ENCODE measurements at places on chromosomes 7 and 10.

GRCh38 chr7:155810770-155811559 is 1.3 kb downstream of the SHH start:
- H3K27ac ChIP-seq = no peak overlapping the region
- H3K36me3 ChIP-seq = no peaks in the 10 kb centered on the region
- no peak for ATAC-seq
- H3K4me3 ChIP-seq = no peak overlapping the region
- peaks cover 100% of the 10 kb centered on the region for H3K27me3 ChIP-seq
- peaks cover 12% of the 10 kb centered on the region for H3K4me1 ChIP-seq

DNA sequence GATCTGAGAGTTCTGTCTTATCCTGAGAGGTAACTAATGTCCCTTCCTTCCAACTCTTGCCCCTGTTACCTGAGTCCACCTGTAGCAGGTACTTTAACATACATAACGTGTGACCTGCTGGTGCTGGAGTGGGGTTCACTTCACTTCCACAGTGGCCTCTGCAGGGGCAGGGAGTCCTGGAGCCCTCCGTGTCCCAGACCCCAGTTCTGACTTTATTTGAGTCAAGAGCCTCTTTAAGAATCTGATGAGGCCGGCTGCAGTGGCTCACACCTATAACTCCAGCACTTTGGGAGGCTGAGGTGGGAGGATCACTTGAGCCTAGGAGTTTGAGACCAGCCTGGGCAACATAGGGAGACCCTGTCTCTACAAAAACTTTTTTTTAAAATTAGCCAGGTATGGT is 117.0 kb upstream of the RET start:
- peaks cover 7% of the 10 kb centered on the region for H3K27me3 ChIP-seq
- H3K4me1 ChIP-seq = no peaks in the 10 kb centered on the region
- H3K4me3 ChIP-seq = no peak overlapping the region
- no peaks in the 10 kb centered on the region for H3K36me3 ChIP-seq

DNA sequence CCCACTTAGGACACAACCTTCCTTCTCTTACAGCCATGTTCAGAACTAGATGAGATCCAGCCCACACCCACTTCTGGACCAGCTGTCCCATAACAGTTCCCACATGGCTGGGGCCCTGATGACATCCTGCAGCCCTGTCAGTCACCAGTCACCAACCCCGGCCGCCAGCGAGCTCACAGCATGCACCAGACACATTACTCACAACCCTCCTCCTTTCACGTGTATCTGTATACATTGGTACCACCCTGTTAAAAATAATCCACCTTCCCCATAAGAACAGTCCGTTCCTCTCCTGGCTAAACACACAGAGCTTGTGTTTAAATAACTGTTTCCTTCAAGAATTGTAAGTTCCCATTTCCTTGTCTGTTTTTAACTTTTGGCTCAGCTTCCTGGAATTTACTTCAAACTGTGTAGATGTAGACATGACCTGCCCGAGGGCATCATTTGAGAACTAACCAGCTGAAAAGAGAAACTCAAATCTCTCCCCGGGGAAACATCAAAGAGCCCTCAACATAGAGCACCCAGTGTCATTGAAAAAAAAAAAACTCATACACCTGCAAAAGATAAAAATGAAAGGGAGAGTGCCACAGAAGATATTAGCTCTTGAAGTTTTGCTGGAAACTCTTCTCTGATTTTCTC is 26.0 kb upstream of the PRLHR start:
- no peaks in the 10 kb centered on the region for H3K4me1 ChIP-seq
- H3K27ac ChIP-seq = peak overlapping the region; percentile 71
- peaks cover 9% of the 10 kb centered on the region for H3K27me3 ChIP-seq
- H3K36me3 ChIP-seq = no peaks in the 10 kb centered on the region
- H3K4me3 ChIP-seq = no peak overlapping the region

GRCh38 chr10:124740369-124741280 is 3.6 kb downstream of the FAM53B start:
- ATAC-seq = peak; percentile 32
- H3K36me3 ChIP-seq = no peaks in the 10 kb centered on the region
- no peak overlapping the region for H3K4me3 ChIP-seq
- no peaks in the 10 kb centered on the region for H3K27me3 ChIP-seq
- H3K27ac ChIP-seq = peak overlapping the region; percentile 93

- H3K27me3 ChIP-seq = no peaks in the 10 kb centered on the region
- no peak overlapping the region for H3K4me3 ChIP-seq
- no peak overlapping the region for H3K27ac ChIP-seq
- H3K36me3 ChIP-seq = no peaks in the 10 kb centered on the region
- no peak for ATAC-seq
Measured at GRCh38 chr7:37344886-37345579, 103.6 kb downstream of the ELMO1 start.

- no peak overlapping the region for H3K4me3 ChIP-seq
- peaks cover 21% of the 10 kb centered on the region for H3K4me1 ChIP-seq
- ATAC-seq = no peak
- no peak overlapping the region for H3K27ac ChIP-seq
Measured at GRCh38 chr10:78721231-78721630, 347.5 kb upstream of the ZMIZ1 start.

- no peak overlapping the region for H3K4me3 ChIP-seq
- peaks cover 24% of the 10 kb centered on the region for H3K4me1 ChIP-seq
- H3K27me3 ChIP-seq = peaks cover 27% of the 10 kb centered on the region
- no peaks in the 10 kb centered on the region for H3K36me3 ChIP-seq
- H3K27ac ChIP-seq = peak overlapping the region; percentile 12
Measured at GRCh38 chr10:132001238-132001972, 19.7 kb upstream of the BNIP3 start.

DNA sequence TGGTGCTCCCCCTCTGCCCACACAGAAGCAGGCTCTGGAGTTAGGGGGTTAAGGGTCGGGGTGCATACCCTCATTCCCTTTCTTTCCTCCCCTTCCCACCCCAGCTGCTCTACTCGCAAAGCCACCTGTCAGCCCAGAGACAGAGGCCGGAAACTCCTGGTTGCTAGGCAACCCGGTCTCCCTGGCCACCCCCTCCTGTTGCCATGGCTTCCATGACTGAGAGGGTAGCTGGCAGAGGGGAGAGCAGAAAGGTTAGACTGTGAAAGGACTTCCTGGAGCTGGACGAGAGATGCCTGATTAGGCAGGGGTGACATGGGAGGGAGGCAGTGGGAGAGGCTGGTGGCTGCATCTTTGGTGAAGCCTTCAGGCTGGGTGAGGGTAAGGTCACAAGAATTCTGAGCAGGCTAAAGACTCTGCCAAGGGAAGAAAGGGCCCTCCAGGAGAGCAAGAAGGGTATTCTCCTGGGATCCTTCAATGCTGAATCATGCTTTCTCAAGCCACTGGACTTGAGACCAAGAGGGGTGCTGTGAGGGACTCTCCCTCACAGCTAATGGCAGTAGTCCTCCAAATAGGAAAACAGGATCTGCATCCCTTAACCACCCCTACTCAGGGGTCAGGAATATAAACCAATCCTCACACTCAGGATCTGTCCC is 5.4 kb downstream of the PSD start:
- H3K27me3 ChIP-seq = peaks cover 100% of the 10 kb centered on the region
- peaks cover 16% of the 10 kb centered on the region for H3K4me1 ChIP-seq
- no peak overlapping the region for H3K27ac ChIP-seq

DNA sequence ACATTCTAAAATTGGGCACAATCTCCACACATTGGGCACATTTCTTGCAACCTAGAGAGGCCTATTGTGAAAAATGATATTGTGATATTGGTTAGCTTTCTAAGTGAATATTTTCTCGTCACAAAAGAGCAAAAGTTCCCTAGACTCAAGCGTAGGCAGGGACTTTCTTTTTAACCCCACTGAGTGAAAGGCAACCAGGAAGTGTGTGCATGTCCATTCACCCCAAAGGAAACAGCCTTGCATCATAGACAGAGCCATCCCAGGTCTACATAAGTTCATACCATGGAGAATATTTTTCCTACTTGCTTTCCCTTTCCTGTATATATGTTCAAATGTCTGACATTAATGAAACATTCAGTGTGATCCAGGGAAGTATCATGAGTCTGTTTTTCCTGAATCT is 84.2 kb upstream of the AGBL3 start:
- no peaks in the 10 kb centered on the region for H3K27me3 ChIP-seq
- H3K4me1 ChIP-seq = peaks cover 32% of the 10 kb centered on the region
- no peak for ATAC-seq

GRCh38 chr7:119660080-119660479 is 612.9 kb upstream of the KCND2 start:
- H3K27me3 ChIP-seq = no peaks in the 10 kb centered on the region
- H3K4me1 ChIP-seq = no peaks in the 10 kb centered on the region
- no peak overlapping the region for H3K4me3 ChIP-seq

GRCh38 chr7:130891254-130892094 is 157.5 kb upstream of the KLF14 start:
- peak overlapping the region; percentile 19 for H3K4me3 ChIP-seq
- no peaks in the 10 kb centered on the region for H3K27me3 ChIP-seq
- ATAC-seq = peak; percentile 70
- peak overlapping the region; percentile 90 for H3K27ac ChIP-seq

- H3K4me3 ChIP-seq = no peak overlapping the region
- H3K36me3 ChIP-seq = no peaks in the 10 kb centered on the region
- no peak for ATAC-seq
- no peaks in the 10 kb centered on the region for H3K27me3 ChIP-seq
- H3K27ac ChIP-seq = no peak overlapping the region
Measured at GRCh38 chr7:20164425-20165145, 52.6 kb downstream of the MACC1 start.

DNA sequence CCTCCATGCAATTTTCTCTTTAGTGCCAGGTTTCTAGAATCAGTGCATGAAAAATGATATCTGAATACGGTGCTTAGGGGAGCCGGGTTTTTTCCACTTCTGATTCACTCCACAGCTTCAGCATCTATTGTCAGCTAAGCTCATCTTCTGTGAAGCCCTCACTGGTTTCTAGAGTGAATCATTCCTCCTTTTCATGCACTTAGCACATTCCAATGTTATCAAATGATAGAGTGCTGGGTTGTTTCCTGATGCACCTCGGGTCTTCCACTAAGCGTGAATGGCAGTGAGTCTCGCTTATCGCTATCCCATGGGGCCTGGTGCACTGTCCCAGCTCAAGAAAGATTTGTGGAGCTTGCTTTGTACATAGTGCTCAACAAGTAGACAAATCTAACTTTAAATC is 170.9 kb upstream of the RHEB start:
- H3K4me1 ChIP-seq = no peaks in the 10 kb centered on the region
- H3K4me3 ChIP-seq = no peak overlapping the region
- no peak for ATAC-seq

GRCh38 chr10:129966889-129967578 is 3.0 kb upstream of the EBF3 start:
- no peak for ATAC-seq
- no peak overlapping the region for H3K4me3 ChIP-seq
- H3K27me3 ChIP-seq = peaks cover 100% of the 10 kb centered on the region
- H3K27ac ChIP-seq = no peak overlapping the region

DNA sequence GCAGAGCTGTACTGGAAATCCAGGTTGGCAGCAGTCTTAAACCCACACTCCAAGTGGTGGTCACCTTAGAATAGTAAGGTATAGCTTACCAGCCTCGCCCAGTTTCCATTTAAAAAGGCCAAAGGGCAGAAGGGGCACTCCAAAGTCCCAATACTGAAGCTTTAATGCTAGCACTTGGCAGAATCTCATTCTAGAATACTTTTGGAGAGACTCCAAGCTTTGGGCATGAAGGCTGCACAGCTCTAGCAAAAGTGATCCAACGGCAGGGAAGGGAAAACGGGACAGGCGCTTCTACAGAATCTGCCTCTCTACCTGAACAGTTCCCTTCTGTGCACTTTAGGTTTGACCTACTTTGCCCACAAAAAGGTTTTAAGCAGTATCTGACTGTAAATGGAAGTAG is 19.7 kb downstream of the SMURF1 start:
- no peak overlapping the region for H3K4me3 ChIP-seq
- H3K27ac ChIP-seq = no peak overlapping the region
- no peaks in the 10 kb centered on the region for H3K36me3 ChIP-seq
- peaks cover 94% of the 10 kb centered on the region for H3K4me1 ChIP-seq

DNA sequence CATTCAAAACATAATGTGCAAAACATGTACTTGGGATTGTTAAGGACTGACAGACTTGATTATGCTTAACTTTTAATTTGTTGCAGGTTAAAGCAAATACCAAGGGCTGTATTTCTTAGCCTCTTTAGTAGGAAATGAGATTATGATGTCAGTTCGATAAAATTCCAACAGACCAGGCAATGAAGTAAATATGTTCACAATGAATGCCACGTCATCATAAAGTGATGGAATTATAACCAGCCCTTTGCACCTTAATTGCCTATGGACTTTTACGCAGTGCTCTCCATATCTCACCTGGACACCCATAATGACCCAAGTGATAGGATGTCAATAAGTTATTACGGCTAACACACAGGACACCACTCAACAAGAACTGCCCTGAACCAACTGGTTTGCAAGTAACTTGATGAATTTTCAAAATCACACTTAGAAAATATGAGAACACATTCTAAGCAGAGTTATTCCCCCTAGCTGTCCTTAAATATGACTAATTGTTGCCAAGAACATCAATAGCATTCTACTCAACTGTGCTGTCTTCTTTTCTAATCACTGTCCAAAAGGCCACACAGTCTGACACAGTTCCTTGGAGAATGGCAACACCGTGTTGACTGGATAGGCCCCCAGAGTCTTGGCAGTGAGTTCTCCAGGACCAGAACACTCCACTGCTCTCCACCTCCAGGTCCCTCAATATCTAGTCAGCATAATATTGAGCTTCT is 115.0 kb downstream of the CHCHD3 start:
- no peaks in the 10 kb centered on the region for H3K36me3 ChIP-seq
- H3K4me3 ChIP-seq = no peak overlapping the region
- H3K27ac ChIP-seq = no peak overlapping the region

GRCh38 chr7:80885757-80886156 is 33.1 kb downstream of the SEMA3C start:
- peaks cover 62% of the 10 kb centered on the region for H3K4me1 ChIP-seq
- no peak for ATAC-seq
- no peaks in the 10 kb centered on the region for H3K27me3 ChIP-seq

DNA sequence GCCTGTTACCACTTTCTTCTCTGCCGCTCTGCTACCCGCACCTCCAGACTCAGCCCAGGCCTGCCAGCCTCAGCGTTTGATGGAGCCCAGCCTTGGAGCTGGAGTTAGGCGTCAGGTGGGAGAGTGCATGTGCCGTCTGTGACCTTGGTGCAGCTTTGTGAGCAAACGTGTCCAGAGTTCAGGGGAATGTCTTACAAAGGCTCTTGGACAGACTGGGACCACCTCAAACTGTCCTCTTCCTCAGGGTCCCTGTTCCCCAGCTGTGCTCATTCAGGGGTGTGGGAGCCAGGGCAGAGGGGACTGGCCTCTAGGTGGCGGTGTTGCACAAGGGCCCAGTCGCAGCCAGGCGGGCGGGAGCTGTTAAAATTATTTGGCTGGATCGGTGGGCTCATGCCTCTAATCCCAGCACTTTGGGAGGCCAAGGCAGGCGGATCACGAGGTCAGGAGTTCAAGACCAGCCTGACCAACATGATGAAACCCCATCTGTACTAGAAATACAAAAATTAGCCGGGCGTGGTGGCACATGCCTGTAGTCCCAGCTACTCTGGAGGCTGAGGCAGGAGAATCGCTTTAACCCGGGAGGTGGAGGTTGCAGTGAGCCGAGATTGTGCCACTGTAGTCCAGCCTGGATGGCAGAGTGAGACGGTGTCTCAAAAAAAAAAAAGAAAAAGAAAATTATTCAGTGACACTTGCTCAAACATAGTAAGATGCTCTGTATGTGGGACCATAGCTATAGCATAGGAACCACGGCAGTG is 89.2 kb downstream of the ADCY1 start:
- H3K36me3 ChIP-seq = no peaks in the 10 kb centered on the region
- no peak overlapping the region for H3K4me3 ChIP-seq
- H3K4me1 ChIP-seq = no peaks in the 10 kb centered on the region
- ATAC-seq = peak; percentile 50

All from gastroesophageal sphincter (tissue), 4 donors.